ENCODE measurements at places on chromosomes 11 and 22. TPM values are rescaled to one million over a fixed set of nuclear protein-coding genes. Genes with fewer than 3 reads are reported as not detected.

DNA sequence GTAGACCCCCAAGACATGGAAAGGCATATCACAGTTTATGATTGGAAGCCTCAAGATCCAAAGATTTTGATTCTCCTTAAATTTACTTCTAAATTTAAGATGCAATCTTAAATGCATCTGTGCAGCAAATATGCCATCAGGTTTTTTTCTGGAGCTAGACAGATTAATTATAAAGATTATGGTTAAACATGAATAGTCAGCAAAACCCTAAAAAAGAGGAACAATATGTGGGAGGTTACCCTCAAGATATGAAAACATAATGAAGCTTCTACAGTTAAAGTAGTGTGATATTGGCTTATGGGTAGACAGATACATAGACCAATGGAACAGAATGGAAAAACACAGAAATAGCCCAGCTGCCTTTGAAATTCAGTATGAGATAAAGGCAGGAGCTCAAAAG is 31.7 kb downstream of the OR8B12 start:
- no peak for DNase-seq

CHRNA10 gene
- 1.8 TPM for total RNA-seq

APOBEC3C gene
- 25.2 TPM for total RNA-seq

GRCh38 chr11:130146796-130147195 is 12.8 kb upstream of the ST14 start:
- no peak for DNase-seq

DNA sequence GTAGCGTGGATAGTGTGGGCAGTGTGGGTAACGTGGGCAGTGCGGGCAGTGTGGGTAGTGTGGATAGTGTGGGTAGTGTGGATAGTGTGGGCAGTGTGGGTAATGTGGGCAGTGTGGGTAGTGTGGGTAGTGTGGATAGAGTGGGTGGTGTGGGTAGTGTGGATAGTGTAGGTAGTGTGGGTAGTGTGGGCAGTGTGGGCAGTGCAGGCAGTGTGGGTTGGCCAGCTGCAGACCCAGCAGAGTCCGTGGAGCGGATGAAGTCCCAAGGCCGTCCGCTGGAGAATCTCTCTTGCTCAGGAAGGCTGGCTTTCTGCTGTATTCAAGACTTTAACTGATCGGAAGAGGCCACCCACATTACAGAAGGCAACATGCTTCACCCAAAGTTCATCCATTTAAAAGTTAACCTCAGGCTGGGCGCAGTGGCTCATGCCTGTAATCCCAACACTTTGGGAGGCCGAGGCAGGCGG is 26.1 kb upstream of the KRTAP5-6 start:
- DNase-seq, result no peak

NCAM1 gene
- total RNA-seq, result 1.3 TPM

DNA sequence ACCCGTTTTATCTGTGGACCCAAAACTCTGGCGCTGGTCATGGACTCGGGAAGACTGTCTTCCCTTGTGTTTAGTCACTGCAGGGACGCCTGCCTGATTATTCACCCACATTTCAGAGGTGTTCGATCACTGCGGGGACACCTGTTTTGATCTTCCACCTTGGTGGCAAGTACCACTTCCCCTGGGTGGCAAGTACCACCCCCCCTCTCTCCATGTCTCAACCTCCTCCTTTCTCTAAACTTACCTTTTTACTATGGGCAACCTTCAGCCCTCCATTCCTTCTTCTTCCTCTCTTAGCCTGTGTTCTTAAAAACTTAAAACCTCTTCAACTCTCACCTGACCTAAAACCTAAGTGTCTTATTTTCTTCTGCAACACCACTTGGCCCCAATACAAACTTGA is 1.9 kb upstream of the NDUFC2 start:
- no peak for DNase-seq

Measured in endodermal cell (in vitro differentiated cells).